ENCODE measurements at places on chromosomes 2 and 18.

- DNase-seq = no peak
These were observed 91.8 kb downstream of the ARHGAP28 start for GRCh38 chr18:6821356-6821755.

- DNase-seq = no peak
These were observed 64.1 kb downstream of the BCL2 start for GRCh38 chr18:63255435-63255834.

DNA sequence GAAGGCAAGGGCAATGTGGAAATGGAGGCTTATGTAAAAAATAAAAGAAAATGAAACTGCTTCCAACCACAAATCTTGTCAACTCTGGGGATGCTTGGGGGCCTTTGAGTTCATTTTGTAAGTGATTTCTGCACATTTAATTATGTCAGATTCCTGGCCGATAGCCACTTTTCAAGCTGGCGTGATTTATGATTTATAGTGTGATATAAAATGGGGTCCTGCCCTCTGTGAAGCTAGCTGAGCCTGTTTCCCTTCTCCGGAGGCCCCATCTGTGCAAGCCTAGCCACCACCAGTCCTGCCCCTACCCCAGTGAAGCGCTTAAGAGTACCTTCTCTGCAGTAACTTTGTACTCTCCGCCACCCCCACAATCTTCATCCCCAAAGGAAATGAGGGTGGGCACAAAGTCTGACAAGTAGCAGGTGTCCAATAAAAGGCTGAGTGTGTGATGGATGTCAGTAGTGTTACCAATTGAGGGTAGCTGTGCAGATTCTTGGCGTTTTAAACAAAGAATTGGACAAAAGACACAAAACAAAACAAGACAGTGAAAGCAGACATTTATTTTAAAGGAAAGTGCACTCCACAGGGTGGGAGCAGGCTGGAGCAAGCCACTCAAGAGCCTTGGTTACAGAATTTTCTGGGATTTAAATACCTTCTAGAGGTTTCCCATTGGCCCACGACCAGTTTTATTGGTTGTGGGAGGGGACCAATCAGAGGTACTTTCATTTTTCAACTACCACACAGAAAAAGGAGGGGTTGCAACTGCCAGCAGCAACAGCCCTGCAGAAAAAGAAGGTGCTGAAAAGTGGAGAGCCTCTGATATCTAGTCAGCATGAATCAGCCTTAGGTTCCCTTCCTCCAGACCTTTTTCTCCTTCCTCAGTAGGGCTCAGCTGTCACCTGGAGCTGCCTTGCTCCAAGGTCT lies 39.0 kb upstream of the SIX3 start:
- no peak for DNase-seq

DNA sequence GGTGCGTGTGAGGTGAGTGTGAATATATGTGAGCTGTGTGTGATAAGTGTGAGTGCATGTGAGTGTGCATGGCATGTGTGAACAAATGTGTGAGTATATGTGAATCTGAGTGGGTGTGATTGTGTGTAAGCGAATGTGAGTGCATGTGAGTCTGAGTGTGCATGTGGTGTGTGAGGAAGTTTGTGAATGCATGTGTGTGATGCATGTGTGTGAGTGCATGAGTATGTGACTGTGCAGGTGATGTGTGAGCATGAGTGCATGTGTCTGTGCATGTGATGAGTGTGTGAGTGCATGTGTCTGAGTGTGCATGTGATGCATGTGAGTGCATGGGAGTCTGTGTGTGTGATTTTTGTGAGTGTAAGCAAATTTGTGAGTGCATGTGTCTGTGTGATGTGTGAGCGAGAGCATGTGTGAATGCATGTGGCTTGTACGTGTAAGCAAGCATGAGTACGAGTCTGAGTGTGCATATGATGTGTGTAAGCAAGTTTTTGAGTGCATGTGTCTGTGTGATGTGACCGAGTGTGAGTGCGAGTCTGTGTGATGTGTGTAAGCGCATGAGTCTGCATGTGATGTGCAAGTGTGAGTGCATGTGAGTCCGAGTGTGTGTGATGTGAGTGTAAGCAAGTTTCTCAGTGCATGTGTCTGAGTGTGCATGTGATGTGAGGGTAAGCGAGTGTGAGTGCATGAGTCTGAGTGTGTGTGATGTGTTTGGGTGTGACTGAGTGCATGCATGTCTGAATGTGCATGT lies 43.3 kb downstream of the COPS8 start:
- DNase-seq = no peak

- DNase-seq = no peak
These were observed 20.0 kb downstream of the TRIP12 start for GRCh38 chr2:229901819-229902218.

DNA sequence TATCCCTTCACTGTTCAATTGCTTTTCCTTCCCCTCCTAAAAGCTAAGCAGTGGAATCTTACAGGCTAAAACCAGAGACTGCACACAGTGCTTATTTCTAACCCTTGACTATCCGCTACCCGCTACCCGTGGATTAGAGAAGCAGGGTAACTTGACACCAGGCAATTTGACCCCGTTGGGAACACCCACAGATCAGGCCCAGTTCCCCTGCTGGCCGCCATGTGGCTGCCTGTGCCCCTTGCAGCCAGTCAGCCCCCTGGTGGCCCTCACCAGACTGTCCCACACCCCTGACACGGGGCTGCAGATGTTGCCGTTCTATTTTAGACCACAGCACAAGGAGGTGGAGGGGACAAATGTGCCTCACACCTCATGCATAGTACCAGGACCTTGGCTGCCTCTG lies 74.8 kb downstream of the TXNL1 start:
- no peak for DNase-seq

Data from pancreas (tissue), 10 donors.